ENCODE measurements at places on chromosomes 4 and X.
A peak's percentile ranks its signal among the peaks of the same experiment; 100 is the strongest.

DNA sequence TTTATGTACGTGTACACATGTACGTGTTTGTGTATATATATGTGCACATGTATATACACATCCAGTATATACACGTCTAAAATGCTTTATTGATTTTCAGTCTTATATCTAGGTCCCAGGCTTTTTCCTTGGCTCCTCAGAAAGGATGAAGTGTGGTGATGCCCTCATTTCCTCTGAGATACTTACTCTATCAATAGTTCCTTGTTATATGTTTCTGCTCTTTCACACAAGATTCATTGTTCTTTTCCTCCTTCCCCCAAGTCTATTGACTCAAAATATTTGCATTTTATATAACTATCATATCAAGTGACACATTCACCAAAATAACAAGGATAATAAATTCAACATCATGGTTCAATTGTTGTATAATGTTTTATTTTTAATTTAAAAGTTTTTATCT lies 359.2 kb downstream of the EPHA5 start:
- no peak for DNase-seq

GRCh38 chr4:127622921-127623796 lies 9.6 kb upstream of the INTU start:
- DNase-seq: peak; percentile 41

DNA sequence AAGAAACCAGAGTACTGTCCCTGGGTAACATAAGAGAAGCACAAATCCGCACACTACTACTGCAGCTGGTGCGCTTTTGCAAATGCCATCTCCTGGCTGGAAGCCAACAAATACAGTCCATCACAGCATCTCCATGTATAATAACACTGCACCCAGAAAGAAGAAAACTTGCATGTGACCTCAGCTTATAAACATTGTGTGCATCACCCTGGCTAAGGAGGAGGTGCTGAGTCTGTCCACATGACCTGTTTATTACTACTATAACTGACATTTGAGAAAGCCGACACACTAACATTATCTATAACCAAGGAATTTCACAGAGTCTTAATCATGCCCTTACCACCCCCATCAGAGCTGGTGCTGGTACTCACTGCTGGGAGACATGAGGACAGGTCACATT lies 516.8 kb downstream of the CFAP47 start:
- DNase-seq: no peak

DNA sequence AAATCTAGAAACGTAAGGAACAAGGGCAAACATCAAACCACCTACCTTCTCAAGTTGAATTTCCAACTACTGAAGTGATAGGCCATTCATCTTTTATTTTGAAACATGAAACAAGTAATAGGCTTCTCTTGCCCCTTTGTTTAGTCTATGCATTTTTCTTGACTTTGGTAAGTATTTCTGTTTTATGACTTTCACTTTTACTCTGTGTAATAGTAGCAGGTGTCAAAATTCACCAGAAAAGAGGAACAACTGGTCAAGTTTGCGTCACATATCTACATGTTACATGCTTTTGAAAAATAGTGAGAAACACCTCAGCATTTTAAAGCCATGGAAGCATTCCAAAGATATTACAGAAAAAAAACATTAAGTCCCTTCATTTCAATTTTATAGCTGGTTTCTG lies 157.1 kb upstream of the FTHL17 start:
- no peak for DNase-seq
